ENCODE measurements at places on chromosomes 3 and 15.

GRCh38 chr15:66294157-66294931 lies 976 bp downstream of the DIS3L start:
- peak; percentile 87 for DNase-seq

DNA sequence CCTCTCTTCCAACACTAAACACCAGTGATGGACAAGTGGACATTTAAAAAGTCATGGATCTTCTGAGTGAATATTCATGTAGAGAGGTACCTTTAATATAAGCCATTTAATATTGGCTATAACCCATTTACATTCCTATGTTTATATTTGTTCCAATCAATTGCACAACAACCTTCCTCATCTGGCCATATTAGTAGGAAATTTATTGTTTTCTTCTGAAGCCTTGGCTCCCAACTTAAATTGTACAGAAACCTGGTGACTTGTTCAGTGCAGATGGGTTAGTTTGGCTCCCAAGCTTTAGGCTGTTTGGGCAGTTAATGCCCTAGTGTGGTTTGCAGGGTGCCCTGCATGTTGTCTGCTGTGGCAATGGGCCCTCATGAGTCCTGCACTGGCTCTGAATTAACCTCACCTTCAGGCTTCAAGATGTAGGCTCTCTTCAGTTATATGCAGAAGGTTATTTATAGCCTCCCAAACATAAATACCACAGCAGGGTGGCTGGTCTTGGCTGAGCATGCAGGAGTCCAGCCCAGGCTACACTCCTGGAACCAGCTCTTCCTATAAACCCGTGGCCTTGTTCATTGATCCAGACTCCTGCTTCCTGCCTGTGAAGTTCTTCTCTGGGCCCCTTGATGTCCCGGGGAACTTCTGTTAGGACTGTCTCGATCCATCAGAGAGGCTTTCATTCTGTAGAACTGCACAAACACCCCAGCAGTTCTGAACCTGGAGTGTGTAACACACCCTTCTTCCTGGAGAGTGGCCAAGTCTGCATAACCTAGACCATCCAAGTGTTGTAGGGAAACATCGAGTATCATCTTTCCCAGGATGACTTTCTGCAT lies 57.0 kb downstream of the DUT start:
- DNase-seq = no peak

DNA sequence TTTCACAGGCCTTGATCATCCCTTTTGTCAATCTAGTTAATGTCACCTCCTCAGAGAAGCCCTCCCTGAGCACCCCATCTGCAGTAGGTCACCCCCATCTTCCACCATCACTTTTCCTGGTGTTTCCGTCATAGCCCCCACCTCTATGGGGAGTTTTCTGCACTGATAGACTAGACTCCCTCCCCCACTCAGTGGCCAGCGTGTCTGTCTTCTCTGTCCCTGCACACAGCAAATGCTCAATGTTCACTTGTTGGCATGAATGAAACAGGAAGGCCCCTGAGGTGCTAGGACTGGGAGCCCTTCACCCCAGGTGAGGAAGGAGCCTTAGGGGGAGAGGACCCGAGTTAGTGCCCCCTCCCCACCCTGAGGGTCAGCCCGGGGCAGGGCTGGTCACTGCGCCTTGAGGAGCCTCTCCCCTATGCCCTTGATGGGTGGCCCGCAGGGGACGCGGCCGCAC lies 15.8 kb upstream of the FANCD2 start:
- DNase-seq = no peak

DNA sequence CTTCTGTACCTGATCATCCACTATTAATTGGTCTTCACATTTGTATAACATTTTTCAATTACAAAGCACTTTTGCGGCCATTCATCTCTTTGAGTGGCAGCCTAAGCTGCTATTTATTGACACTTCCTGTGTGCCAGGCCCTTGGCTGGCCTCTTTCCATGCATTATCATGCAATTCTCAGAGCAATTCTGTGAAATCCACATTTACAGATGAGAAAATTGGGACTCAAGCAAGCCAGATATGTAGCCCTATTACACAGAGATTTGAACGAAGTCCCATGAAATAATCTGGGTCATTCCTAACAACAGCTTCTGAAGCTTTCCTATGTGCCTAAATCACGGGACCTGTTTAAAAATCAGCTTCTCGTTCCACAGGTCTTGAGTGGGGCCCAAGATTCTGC lies 17.4 kb downstream of the SLC6A1 start:
- DNase-seq = no peak

DNA sequence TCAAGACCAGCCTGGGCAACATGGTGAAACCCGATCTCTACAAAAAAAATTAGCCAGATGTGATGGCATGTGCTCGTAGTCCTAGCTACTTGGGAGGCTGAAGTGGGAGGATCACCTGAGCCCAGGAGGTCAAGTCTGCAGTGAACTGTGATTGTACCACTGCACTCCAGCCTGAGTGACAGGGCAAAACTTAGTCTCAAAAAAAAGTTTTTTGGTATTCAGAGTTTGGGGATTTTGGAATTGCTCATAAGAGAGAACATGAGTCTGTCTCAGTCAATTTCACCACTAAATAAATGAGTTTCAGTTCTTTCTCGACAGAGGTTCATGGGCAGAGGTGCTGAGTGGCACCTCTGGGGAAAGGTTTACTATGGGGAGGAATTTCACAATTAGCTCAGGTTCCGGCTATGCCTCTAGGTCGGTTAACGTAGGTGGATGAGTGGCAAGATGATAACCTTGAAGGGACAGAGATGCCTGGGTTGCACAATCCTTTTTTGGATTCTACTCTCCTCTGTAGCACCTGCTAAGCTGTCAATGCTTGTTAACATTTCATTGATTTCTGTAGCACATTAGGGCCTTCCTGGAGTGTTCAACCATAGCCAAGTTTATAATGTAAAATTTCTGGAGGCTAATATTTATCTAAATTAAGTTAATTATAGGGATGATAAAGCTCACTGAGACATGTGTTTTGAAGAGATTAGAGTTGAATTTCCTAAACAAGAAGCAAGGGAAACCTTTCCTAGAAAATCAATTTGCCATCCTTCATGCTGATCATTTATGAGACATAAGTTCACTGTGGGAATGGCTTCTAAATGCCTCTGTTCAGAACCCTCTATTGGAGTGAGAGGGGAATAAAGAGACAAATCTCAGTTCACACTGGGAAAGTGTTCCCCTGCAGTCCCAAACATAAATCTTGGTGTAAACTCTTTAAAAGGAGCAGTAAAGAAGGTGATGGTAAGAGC lies 37.4 kb upstream of the DCP1A start:
- no peak for DNase-seq

DNA sequence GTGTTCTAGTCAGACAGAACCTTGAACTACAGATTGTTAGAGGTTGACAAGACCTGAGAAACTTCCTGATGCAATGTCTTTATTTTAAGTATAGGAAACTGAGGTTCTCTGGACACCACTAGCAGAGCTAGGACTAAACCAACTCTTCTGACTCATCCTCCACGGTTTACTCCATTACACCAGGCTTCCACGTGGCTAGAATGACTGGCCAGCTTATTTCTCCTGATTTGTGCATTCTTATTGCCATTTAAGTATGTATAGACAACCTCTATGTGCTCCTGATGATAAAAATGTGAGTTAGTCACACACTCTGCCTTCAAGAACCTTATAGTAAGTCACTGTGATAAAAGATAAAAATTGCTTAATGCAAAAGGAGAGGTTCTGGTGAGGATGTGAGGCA lies 182.7 kb downstream of the MEX3B start:
- DNase-seq = no peak

GRCh38 chr3:126548556-126549466 lies 9.9 kb downstream of the C3orf22 start:
- DNase-seq = no peak

- no peak for DNase-seq
These were observed 61.7 kb downstream of the SIDT1 start for GRCh38 chr3:113594066-113594465.

DNA sequence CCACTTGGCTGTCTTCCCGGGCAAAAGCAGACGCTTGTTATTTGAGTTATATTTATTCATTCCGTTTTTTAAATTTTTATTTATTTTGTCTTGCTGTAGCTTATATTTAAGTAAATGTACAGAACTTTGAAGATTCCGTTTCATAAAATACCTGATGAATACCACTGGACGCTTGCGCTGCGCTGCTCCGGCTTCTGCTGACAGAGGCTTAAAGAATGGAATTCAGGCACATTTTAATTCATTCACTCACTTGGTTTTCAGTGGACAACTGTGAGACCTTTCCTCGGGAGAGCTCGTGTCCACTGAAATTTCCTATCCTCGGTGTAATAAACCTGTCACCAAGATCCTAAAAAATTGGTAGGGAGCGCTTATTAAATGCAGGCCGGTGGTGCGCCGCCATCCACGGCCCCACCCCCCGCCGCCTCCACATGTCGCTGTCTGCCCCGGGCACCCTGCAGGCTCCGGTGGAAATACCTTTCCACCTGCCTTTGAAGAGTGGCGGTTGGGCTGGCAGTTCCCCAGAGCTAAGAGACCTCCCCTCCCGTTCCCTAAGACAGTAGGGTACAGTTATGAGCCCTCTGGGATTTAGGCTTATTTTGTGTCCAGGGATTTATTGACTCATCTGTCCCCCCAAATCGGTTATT lies 62.5 kb upstream of the UBE2E1 start:
- no peak for DNase-seq

DNA sequence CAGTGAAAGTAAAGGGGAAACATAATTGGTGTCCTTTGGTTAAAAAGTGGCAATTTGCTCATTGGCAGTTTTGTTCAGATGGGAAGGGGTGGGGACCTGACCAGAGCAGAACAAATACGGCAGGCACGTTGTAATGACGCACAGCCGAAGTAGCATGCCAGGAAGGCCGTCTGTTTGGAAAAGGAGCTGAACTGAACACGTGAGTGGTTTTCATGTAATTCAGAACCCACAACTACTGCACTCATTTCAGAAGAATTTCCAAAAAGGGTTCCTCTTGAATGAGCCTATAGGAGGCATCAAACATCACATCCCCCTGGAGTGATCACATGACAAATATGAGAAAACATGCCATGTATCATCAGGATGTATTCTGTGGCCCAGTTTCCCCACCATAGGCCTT lies 42.9 kb upstream of the LMCD1 start:
- DNase-seq = no peak
